A549 treated with DMSO at 1 μM for 4 hours (cell line): ENCODE measurements at places on chromosomes 11 and 22. TPM values are rescaled to one million over a fixed set of nuclear protein-coding genes. Genes with fewer than 3 reads are reported as not detected.

ANKK1 gene
- 0.07 TPM in 2 of 5 replicates, not detected in the others for total RNA-seq

MS4A6E gene
- total RNA-seq: not detected in 5 replicates

INSC gene
- total RNA-seq: not detected in 5 replicates

P2RX3 gene
- total RNA-seq: 0.09 to 0.40 TPM (median 0.21 TPM) in 5 replicates

LARGE1 gene
- total RNA-seq: 3.8 to 5.1 TPM (median 4.2 TPM) in 5 replicates

OR5T3 gene
- total RNA-seq: not detected in 5 replicates

GLB1L2 gene
- total RNA-seq: 2.1 to 2.4 TPM (median 2.2 TPM) in 5 replicates
